ENCODE measurements at places on chromosomes 12 and 14.
A peak's percentile ranks its signal among the peaks of the same experiment; 100 is the strongest.

- DNase-seq: no peak
Observed at GRCh38 chr12:31215518-31216232, 110.3 kb downstream of the SINHCAF start.

DNA sequence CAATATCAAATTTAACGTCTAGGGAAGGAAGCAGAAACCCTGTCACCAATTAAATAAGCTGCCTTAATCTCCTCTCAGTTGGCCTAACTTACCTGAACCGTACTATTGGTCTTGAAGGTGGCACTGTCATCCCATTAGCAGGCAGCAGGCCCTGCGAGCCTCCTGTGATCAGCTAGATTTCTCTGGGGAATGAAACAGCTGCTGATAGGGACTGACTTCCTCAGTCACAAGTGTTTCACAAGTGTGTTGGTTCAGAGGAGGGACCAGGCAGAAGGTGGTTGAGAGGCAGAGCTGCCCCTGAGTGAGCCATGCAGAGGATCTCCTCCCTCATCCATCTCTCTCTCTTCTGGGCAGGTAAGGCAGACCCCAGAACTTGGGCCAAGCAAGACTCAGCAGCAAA lies 166.8 kb downstream of the DAD1 start:
- DNase-seq: no peak

GRCh38 chr14:94421316-94421715 lies 31.3 kb downstream of the SERPINA11 start:
- no peak for DNase-seq

DNA sequence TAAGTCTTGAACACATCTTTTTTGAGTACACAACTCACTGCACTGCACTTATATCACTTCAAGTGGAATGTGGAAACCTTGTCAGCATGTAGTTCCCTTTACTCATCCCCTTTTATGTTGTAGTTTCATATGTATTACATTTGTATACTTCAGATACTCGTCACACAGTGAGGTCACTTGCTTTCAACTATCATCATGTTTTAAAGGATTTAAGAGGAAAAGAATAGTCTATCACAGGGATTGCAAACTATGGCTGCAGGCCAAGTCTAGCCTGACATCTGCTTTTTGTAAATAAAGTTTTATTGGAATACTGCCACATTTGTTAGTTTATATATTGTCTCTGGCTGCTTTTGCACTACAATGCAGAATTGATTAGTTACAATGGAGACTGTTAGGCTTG lies 24.3 kb downstream of the CNOT2 start:
- DNase-seq: peak; percentile 21

- DNase-seq: no peak
Observed at GRCh38 chr14:69591317-69591716, 16.6 kb upstream of the CCDC177 start.

GRCh38 chr14:100317912-100318808 lies 5.0 kb upstream of the SLC25A47 start:
- peak; percentile 52 for DNase-seq

DNA sequence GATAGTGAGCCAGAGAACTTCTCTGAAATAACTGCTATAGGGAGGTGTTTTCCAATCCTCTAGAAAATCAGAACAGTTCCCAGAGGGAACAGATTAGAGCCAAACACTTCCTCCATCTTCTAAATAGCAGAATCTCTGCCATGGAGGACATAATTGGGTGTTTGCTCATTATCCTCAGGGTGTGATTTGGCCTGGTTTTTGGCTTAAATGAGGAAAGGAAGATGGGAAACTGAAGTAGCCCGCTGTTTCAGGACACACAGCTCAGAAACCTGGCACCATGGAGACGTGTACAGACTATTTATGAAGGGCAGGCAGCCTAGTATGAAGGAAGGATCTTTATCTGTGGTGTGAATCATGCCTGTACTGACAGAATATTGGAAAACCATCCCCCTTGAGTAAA lies 231.7 kb upstream of the PRKD1 start:
- no peak for DNase-seq

GRCh38 chr12:52235822-52236361 lies 2.8 kb downstream of the KRT7 start:
- no peak for DNase-seq

- no peak for DNase-seq
Observed at GRCh38 chr14:54815016-54815415, 87.6 kb downstream of the GCH1 start.

DNA sequence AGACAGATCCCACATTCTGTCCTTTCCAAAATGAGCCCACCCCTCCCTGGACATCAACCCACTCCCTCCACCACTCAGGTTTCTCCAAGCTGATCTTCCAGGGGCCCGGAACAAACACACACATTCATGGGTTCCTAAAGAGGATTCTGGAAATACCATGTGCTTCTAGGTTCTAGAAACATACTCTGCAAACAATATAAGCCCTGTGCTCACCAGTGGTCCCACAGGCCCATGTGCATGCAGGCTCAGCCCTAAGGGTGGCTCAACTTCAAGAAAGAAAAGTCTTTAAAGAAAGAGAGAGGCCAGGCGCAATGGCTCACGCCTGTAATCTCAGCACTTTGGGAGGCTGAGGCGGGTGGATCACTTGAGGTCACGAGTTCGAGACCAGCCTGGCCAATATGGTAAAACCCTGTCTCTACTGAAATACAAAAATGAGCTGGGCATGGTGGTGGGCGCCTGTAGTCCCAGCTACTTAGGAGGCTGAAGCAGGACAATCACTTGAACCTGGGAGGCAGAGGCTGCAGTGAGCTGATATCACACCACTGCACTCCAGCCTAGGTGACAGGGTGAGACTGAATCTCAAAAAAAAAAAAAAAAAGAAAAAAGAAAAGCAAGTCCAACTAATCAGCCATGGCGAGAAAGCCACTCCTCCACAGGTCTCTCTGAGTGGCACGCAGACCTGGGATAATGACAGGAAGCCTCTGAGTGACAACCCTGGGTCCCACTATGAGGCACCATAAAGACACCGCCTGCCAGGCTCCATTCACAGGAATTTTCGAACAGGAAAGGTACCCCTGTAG lies 59.5 kb upstream of the PNMA1 start:
- no peak for DNase-seq

DNA sequence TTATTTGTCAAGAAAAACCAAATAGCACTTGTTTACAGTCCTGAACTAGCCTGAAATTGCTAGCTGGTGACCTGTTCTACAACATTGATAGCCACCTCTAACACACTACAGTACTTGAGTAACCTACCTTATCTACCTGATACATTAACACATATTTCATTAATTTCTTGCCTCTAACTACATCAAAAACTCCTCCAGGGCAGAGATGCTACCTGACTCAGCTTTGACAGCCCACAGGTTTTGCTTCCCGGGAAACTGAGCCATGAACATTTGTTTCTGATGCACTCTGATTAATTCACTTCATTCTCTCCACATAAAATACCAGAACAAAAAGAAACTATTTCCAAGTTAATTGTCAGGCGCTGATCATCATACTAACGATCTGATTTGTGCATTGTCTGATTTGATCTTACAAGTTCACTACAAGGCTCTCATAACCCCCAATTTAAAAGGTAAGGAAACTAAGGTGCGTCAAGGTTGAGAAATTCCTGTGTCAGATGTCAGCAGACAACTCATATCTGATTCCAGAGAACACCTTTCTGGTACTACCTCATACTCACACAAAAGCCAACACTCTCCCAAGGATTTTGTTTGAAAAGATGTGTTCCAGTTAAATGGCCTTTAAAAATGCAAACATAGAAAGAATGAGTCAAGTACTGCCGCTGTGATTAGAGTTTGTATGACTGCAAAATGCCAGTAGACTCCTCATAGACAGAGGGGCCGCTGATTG lies 768.7 kb downstream of the BCL11B start:
- DNase-seq: no peak

DNA sequence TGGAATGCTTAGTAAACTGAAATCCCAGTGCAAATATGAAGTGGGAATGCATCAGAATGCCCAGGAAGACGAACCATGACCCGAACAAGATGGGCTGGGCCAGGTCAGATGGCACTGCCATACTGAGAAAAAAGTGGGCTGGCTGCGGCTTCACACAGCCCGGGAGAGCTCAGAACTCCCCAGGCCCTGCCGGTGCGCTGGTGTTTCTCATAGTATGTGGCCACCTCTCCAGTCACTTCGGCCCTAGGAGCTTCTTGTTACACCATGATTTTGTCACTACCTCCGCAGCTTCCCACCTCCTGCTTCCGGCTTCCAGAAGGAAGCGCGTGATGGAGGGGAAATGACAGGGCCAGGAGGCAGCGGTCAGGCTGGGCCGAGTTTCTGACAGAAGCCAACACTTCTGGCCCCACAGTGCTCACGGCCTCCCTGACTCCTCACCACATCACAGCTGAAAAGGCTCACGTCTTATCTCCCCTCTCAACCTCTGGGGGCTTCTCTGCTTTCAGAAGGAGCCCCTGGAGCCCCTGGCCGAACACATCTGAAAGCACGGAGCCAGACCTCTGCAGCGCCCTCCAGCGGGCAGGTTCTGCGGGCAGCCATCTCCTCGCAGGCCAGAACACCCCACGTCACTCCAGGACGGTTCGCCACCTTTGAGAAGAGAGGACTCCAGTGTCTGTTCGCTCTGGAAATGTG lies 30.7 kb downstream of the DAD1 start:
- DNase-seq: no peak

GRCh38 chr12:115817389-115817788 lies 460.1 kb downstream of the MED13L start:
- DNase-seq: no peak

DNA sequence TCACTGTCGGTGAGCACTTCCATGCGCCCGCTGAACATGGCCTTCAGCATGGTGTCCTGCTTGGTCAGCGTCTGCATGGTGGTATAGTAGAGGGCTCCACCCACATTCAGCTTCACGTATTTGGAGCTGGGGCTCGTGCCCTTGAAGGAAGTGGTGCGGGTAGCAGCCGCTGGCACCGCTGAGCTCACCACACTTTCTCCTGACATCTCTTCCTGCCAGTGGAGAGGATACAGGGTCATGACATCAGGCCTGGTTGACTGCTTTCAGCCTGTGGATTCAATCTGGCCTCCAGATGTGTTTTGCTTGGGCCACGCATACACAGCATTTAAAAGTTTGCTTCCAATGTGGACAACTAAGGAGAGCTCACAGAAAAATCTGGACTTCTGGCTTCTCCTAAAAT lies 7.6 kb downstream of the KCTD10 start:
- DNase-seq: peak; percentile 62

DNA sequence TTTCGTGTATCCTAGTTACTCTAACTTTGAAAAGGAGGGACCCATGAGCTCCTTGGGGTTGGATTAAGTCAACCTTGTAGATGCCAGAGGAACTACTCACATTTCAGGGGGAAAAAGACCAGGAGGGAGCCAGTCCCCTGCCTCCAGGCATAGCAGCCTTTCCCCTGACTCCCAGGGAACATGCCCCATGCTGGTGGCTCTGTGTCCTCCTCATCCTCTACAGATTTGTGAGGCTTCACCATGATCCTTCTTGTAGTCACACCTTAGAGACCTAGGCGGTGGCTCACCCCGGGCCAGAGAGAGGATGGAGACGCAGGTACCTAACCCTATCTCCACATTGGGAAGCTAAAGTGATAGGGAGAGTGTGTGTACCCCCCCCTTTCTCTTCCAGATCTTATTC lies 16.0 kb upstream of the PPP1R1A start:
- DNase-seq: no peak

- no peak for DNase-seq
Observed at GRCh38 chr14:40850191-40850590, 756.5 kb upstream of the LRFN5 start.

- no peak for DNase-seq
Observed at GRCh38 chr12:131061041-131061806, 107.5 kb downstream of the ADGRD1 start.

GRCh38 chr12:64609536-64610078 lies 688 bp upstream of the RASSF3 start:
- DNase-seq: no peak

DNA sequence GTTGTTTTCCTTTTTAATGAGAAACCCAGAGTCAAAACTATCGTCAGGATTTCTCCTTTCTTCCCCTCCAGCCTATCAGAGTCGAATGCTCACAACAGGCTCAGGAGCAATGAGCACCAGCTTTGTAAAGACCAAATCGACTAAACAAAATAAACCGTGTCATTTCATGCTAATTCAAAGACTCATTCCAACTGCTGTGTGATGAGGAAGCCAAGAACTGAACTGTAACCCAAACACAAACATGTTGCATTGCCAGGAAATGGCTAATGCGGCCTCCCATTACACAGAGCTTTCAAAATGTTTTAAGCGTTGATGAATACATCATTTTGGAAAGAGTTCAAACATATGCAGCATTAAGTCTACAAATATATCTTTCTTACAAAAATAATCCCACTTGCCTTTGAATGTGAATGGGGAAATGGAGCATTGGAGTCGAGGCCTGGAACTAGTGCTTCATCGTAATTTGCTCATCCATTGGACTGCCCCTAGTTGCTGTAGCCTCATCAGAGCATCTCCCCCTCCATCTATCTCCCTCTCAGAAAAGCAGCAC lies 349.5 kb downstream of the GXYLT1 start:
- DNase-seq: peak; percentile 2

- DNase-seq: peak; percentile 73
Observed at GRCh38 chr14:24013654-24014514, 25.2 kb downstream of the DHRS4L2 start.

- no peak for DNase-seq
Observed at GRCh38 chr12:121405211-121405610, 5.3 kb downstream of the RNF34 start.

- DNase-seq: no peak
Observed at GRCh38 chr14:102013669-102014200, 49.4 kb downstream of the DYNC1H1 start.

- no peak for DNase-seq
Observed at GRCh38 chr14:35535483-35536112, 1.6 kb downstream of the INSM2 start.

DNA sequence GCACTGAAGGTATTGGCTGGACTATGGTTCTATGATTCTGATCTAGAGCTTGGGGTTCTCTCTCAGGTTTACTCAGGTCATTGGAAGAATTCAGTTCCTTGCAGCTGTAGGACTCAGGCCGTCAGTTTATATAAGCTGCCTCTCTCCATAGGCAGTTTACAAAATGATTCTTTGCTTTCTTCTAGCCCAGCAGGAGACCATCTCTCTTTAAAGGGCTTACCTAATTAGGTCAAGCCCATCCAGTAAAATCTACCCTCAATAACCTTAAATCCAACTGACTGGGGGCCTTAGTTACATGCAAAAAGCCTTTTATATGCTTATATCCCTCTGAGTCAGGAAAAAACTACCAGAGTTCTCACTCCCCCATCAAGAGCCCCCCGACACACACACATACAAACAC lies 80.5 kb upstream of the GARIN6 start:
- DNase-seq: no peak

GRCh38 chr14:90287791-90288190 lies 31.4 kb downstream of the PSMC1 start:
- no peak for DNase-seq

GRCh38 chr12:130322263-130322662 lies 15.4 kb upstream of the PIWIL1 start:
- DNase-seq: no peak

DNA sequence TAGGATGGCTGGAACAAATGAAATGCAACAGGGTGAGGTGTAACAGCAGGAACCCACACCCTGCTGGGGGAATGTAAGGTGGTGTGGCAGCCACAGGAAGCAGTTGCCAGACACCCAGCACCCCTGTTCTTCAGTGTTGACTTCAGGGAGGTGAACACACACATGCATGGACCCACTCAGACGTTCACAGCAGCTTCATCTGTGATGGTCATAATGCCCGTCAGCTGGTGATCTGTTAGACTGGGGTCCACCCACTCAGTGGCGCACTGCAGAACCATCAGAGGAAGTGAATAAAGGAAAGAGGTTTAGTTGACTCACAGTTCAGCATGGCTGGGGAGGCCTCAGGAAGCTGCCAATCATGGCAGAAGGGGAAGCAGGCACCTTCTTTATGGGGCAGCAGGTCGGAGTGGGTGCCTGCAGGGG lies 22.7 kb upstream of the TEX22 start:
- no peak for DNase-seq

GRCh38 chr12:43957732-43958372 lies 122.0 kb downstream of the TMEM117 start:
- peak; percentile 56 for DNase-seq
